Inflammatory macrophage treated with lipopolysaccharide for 4 hours (primary cell): ENCODE measurements at places on chromosomes 2 and 18.
A peak's percentile ranks its signal among the peaks of the same experiment; 100 is the strongest.

- DNase-seq = no peak
These were observed 13.2 kb downstream of the HJURP start for GRCh38 chr2:233841183-233841582.

DNA sequence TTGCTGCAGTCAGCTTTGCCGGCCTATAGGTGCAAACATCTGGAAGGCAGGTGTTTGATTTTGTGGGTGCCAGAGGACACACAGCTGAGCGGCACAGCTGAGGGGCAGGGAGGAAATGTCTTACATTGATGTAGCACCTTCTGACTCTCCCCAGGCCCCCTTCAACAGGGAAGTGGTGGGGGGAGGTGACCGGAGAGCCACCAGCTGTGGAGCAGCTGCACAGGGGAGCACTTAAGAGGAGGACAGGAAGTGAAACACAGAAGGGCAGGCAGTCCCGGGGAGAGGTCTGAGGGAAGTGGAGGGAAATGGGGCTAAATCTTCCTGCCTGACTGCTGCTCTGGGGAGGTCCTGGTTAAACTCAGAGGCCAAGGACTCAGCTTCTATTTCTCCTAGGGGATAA is 409.1 kb downstream of the TNS1 start:
- no peak for DNase-seq

DNA sequence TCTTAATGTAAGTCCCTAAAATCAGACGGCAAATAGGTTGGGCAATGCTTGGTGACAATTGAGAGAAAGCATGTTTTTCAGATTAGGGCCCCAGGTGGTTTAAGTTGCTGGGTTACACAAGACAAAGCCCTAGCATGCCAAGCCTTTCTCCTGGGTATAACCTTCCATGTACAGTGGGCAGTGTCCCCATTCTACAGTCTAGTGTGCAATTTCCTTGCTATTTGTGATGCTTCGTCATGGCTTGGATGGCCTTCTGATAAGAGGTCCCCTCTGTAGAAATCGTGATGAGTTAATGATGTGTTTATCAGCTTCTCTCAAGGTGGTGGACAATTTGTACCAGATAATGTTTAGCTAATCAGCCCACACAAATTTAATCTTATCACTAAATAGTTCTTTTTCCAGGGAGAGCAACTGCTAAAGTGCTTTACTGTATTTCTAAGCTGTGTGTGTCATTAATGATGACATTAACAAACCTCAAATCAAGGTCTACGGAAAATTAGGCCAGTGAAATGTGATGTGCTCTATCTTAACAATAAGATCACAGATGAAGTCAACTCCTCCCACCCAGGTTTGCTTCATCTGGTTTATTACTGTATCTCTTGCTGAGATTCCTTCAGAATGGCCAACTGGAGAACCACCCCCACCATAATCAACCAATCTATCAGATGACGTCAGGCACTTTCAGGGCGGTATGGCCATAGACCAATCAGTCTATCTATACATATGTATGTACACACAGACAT is 61.7 kb downstream of the PLB1 start:
- no peak for DNase-seq

DNA sequence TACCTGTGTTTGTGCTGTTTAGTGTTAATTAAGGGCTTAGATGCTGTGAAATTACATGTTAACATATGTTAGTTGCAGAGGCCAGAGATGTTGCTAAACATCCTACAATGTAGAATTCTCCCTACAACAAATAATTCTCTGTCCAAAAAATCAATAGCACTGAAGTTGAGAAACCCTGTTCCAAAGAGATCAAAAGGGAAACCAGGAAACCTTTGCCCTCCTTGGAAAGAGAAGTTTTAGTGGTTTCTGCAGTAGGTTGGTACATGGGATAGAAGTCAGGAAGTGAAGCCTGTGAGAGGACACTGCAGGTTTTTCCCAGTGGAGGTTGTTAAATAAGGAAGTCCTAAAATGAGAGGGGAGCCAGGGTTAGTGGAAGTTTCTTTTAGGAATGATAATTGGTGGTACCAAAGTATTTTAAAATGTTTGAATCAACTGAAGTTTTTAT is 6.3 kb upstream of the RMDN2 start:
- DNase-seq = no peak

DNA sequence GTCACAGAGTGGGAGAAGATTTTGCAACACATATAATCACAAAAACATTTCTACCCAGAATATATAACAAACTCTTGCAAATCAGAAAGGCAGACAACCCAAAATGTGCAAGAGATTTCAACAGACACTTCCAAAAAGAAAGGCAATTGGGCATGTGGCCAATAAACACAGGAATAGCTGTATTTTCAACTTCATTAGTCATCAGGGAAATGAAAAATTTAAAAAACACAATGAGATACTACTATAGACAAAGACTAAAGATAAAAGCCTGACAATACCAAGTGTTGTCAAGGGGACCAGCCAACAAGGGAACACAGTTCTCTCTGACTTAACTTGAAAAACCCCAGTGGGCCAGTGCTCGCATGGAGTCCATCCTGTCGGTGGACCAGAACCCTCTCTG is 40.5 kb downstream of the MTHFD2 start:
- peak; percentile 11 for DNase-seq

- no peak for DNase-seq
These were observed 8.0 kb downstream of the HAAO start for GRCh38 chr2:42784204-42784880.

DNA sequence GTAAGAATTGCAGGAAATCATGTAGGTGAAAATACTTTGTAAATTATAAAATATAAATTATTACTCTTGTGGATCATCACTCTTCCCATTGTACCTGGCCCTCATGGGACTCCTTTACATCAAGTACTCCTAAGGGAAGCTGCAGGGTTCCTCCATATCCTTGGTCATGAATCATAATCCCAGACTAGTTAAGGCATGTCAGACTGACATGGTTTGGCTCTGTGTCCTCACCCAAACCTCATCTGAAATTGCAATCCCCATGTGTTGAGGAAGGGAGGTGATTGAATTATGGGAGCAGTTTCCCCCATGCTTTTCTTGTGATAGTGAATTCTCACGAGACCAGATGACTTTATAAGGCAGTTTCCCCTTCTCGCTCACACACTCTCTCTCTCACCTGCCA is 77.1 kb downstream of the CMPK2 start:
- DNase-seq = no peak

DNA sequence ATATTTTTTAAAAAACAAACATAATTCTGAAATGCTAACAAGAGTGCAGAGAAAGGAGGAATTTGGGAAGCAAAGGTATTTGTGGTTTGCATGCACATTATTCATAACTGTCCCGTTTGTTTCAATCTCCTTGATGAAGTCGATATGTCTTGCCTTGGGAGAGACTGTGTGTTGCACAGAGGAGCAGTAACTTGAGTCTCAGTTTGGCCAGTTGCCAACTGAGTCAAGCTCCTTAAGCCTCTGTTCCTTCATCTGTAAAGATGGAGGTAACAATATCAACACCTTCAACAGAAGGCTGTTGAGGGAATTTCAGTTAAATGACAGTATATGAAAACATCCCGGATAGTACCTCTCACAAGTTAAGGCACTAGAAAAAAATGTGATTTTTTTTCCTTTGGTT is 226.2 kb downstream of the ASXL3 start:
- DNase-seq = no peak

DNA sequence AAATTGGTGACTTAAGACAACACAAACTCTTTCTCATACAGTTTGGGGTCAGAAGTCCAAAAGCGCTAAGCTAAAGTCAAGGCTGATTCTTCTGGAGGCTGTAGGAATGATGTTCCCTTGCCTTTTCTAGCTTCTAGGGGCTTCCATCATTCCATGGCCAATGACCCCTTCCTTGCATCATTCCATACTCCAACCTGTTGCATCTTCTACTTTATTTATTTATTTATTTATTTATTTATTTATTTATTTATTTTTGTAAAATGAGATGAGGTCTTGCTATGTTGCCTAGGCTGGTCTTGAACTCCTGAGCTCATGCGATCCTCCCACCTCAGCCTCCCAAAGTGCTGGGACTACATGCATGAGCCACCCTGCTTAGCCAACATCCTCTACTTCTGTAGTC is 44.7 kb upstream of the C1D start:
- DNase-seq = no peak

DNA sequence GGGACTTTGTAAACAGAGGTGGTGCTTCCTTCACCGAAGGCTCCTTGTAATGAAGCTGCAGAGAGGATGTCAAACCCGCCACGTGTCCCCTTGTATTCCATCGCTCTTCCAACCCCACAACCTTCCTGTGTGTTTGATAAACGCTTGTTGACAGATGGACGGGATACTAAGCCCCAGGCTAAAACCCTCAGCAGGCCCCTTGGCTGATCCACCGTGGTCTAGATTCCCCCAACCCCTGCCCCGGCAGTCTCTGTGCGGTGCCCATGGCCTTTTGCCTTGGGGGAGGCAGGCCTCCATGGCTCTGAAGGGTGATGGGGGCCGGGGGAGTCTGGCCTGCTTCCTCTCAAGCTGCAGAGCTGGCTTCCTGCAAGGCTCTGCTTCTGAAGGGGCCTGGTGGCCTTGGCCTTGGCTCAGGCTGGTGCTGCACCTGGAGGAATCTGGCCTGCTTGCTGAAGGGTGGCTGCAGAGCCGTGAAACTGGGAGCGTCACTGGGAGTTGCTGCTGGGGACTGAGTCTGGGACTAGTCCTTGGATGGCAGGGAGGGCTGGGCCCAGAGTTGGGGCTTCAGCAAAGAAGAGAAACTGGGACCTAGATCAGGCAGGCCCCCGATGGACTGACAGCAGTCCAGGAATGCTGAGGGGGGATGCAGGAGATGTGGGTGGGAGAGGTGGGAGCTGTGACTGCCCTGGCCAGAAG is 9.6 kb upstream of the NTSR2 start:
- DNase-seq = no peak

GRCh38 chr18:29172756-29173067 is 995.8 kb upstream of the CDH2 start:
- DNase-seq = no peak

GRCh38 chr2:126227250-126227649 is 428.7 kb upstream of the GYPC start:
- no peak for DNase-seq

- DNase-seq = no peak
These were observed 911.4 kb upstream of the SLC39A10 start for GRCh38 chr2:194745557-194746146.

DNA sequence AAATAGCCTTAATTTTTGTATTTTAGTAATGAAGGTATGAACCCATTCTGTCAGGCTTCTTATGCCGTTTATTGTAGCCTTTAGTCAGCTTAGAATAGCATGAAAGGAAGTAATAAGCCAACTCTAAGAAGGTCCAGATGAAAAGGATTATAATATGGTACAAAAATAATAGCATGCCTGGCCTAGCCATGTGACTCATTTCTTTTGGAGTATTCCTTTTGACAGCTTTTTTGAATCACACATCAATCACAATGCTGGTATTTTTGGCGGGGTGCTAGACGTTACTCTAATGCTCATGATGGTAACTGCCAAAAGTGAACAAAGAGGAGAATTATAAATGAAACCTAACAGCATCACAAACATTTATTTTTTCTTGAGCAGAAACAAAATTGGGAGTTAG is 19.9 kb downstream of the FMNL2 start:
- DNase-seq = no peak

- no peak for DNase-seq
These were observed 82.9 kb downstream of the MSH2 start for GRCh38 chr2:47485751-47486300.

- DNase-seq = no peak
These were observed 47.8 kb upstream of the ST3GAL5 start for GRCh38 chr2:85936421-85937068.

GRCh38 chr2:23460228-23460627 is 75.2 kb downstream of the KLHL29 start:
- DNase-seq = peak; percentile 25

GRCh38 chr2:186820303-186820702 is 28.7 kb downstream of the ZSWIM2 start:
- no peak for DNase-seq

GRCh38 chr18:37654731-37655369 is 89.3 kb upstream of the CELF4 start:
- no peak for DNase-seq

DNA sequence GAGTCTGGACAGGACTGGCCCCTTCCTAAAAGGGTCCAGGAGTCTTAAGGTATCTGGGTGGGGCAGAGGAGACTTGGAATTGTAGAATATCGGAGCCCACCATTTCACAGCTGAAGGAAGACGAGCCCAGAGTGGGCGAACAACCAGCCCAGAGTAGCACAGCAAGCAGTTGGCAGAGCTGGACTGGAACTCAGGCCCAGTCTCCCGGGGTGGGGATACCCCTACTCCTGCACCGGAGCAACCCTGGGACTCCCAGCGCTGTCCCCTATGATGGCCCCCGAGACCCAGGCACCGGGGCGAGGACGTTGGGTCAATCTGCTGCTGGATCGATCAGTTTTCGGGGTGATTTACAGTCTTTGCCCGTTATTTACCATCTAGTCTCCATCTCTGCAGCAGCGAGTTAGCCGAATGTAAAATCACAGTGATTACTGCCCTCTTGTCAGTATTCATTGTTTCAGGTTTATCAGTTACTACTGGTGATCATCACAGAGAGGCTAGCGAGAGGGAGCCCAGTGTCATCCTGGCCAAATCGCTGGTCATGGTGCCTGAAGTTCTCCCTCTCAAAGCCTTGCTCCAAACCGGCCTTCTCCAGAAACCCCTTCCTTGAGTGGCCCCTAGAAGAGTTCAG is 75.3 kb downstream of the SMAD7 start:
- DNase-seq = no peak

DNA sequence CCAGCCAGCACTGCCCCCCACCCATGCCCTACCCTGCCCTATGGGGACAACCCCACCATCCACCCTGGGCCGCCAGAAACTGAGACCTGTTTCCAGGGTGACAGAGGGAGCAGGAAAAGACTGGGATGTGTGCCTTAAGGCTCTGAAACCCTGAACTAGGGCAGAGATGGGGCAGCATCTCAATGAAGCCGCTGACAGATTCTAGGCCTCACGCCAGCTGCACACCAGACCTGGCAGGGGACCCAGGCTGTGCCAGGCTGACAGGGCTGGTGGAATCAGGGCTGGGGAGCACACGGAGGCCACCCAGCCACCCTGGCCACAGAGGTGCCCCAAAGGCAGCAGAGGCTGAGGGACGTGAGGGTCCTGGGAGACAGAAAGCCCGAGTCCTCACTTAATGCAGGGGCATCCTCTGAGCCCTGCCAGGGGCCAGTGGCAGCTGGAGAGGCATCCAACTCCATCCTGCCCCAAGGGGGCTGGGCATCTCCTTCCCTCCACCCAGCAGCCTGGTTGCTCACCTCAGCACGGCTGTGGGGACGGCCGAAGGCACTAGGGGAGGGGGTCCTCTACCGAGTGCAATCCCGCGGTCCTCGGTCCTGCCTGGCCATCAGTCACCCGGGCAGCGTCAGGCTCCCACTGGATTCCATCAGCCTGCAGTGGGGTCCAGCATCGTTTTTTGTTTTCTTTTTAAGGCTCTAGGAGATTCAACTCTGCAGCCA is 169.2 kb downstream of the ZFP36L2 start:
- DNase-seq = no peak

GRCh38 chr2:111702119-111702803 is 181.7 kb downstream of the ANAPC1 start:
- peak; percentile 67 for DNase-seq

DNA sequence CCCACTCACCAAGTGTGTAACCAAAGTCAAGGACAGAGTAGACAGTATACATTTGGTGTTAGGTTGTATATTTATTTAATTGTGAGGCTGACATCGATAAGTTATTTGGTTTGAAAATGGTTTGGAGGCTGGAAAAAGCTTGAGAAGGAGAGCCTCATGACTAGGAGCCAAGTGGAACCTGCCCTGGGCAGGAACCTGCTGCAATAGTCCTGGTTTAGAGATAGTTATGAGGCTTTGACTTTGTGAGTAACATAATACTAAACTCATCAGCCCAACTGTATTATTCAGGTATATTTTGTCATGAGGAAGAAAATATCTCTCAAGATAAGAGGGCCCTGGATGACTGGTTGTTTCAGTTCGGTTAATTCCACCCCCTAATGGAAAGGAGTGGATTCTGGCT is 234.3 kb upstream of the CYRIA start:
- no peak for DNase-seq

- no peak for DNase-seq
These were observed 264.0 kb upstream of the SESTD1 start for GRCh38 chr2:179528576-179529069.
